Astrocyte of the cerebellum (primary cell): ENCODE measurements at places on chromosomes 7 and 10.

DNA sequence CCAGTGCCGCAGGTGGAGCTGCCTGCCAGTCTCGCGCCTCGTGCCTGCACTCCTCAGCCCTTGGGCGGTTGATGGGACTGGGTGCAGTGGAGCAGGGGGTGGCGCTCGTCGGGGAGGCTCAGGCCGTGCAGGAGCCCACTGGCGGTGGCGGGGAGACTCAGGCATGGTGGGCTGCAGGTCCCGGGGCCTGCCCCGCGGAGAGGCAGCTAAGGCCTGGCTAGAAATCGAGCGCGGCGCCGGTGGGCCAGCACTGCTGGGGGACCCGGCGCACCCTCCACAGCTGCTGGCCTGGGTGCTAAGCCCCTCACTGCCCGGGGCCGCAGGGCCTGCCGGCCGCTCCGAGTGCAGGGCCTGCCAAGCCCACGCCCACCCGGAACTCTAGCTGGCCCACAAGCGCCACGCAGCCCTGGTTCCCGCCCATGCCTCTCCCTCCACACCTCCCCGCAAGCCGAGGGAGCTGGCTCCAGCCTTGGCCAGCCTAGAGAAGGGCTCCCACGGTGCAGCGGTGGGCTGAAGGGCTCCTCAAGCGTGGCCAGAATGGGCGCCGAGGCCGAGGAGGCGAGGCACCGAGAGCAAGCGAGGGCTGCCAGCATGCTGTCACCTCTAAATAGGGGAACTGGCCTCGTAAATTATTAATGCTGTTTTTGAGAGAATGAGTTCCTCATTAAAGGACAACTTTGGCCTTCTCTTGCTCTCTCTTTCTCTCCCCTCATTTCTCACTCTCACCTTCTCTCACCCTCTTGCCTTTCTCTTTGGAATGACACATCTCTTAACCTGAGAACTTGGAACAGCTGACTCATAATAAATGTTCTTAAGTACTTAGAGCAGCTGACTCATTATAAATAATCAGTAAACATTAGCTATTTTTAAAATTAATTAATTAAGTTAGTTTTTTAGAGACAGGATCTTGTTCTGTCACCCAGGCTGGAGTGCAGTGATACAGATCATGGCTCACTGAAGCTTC lies 4.9 kb downstream of the ACADSB start:
- no peak for DNase-seq

DNA sequence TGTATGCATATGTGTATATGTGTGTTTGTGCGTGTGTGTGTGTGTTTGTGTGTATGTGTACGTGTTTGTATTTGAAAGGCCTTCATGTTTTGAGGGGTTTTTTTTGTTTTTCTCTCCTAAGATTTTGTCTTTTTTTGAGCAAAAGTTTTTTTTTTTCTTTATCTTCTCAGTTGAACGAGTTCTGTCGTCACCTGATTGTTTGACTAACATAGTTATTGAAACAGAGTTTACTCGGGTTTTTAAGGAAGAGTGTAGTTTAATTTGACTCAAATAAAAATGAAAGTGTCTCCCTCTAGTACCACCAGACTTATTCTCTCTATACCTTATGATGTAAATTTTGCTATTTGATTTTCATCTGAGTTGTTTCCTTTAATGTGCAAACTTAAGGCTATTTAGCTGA lies 73.5 kb downstream of the ST8SIA6 start:
- no peak for DNase-seq

DNA sequence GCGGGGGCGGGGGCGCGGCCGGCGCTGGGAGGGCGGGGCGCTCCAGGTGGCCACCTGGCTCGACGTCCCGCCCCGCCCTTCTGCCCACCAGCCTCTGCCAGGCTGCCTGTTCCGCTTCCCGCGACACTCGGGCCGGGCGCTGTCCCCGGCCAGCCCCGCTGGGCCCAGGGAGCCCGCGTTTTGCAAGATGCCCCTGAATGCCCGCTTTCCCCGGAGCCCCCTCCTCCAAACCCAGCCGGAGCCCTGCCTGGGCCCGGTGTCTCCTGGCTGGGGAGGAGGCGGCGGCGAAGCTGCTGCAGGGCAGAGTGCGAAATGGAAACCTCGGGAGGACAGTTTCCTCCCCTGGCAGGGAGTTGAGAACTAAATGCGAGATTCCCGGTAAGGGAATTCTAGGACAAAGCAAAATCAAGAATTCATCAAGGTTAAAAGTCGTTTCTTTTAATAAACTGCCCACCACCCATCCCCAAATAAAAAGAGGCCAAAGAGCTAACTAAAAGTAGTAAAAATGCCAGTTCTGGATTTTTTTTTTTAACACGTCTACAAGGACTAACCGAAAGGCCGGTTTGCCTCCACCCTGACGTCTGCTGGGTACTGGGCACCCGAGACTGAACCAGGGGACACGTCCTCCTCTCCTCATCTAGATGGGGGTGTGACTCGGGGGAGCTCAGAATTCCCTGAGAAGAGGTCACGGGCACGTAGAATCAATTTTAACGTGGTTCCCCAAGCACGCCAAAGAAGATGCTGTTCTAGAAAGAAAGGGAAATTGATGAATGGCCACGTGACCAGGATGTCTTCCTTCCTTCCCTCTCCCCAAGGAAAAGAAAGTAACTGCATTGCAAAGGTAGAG lies 200.4 kb upstream of the NFE2L3 start:
- DNase-seq: no peak

DNA sequence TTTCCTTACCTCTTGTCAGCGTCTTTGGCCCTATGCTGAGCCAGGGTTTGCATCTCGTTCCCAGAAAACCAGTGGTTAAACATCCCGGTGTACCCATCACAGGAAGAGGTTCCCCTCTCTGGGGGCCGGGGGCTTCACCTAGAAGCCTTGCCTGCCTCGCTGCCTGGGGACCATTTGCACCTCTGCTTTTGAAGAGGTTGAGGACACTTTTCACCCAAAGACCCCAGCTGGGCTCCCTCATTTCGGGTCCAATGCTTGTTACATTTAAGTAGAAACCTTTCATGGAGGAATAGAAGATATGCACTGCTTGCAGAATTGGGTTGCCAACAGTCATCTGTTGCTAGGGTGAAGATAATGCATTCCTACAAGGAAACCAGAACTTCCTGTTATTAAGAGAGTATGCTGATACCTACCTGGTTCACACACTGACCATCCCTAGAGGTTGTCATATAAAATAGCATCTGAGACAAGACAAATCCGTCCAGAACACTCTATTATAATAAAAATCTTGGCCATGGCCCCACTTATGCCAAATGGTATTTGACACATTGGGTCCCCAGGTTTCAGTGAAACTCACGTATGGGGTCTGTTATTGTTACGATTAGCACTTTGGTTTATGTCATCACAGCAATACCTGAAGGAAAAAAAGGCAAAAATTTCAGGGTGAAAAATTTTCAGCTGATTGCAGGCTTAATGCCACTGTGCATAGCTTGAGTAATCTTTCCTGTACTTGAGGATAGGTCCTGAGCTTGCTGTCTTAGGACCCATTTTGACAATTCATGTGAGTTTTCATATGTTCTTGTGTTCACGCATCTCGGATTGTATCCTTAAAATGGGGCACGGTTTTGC lies 917 bp downstream of the ZNF365 start:
- peak; percentile 12 for DNase-seq

DNA sequence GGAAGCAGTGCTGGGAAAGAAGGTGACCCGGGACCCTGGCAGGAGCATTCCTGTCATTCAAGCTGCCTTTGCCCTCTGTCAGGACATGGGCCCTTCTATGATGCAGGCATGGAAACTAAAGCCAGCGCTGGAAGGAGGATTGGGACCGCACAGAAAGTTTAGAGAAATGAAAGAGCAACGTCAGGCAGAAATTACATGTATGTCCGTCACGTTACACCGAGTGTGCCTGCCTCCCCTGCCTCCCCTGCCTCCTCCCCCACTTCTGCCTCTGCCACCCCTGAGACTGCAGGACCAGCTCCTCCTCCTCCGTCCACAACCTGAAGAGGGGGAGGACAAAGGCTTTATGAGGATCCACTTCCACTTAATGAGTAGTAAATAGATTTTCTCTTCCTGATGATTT lies 13.9 kb upstream of the PWWP2B start:
- no peak for DNase-seq

DNA sequence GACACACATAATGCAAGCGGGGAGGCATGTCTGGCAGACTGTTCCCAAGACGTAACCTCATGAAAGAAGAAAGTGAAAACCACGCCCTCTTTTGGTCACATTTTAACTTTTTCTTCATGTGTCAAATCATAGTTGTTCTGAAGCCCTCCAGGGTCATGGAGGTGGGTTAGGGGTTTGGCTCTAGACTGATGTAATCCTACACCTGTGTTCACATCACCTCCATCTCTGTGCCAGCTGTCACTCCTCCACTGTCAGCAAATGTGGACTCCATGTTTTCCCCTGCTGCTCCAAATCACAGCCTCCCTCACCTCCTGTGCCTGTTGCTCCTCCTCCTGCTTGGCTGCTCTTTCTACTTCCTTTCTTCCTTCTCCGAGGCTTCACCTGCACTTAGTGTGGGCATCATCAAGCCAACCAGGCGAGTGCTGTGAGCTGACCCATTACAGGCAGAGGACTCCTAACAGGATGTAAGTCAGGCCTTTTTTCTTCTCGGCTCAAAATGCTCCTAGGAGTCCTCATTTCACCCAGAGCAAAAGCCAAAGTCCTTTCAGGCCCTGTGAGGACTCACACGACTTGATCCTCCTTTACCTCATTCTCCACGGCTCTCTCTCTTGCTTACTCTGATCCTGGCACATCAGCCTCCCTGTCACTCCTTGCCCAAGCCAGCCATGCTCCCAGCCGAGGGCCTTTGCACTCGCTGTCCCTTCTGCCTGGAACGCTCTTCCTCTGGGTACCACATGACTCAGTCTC lies 66.4 kb upstream of the IFRD1 start:
- DNase-seq: no peak

- peak; percentile 28 for DNase-seq
Observed at GRCh38 chr7:134420424-134421125, 38.3 kb downstream of the AKR1B1 start.

- DNase-seq: no peak
Observed at GRCh38 chr10:114821915-114822443, 399 bp downstream of the FHIP2A start.

DNA sequence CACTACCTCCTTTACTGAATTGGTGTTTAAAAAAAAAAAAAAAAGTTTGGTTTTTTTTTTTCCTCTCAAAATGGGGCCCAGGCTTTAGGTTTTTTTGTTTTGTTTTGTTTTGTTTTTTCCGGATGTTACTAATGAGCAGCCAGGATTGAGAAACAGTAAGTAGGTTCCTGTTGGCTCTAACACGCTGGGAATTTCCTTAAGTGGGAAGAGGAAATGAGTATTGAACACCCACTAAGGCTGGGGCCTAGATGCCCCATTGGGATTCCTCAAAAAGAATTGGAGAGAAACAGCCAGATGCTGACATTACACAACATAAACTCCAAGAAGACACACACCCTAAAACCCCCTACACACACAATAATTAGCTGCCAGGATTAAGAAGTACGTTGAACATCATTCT lies 102.2 kb upstream of the NANOS1 start:
- DNase-seq: no peak

GRCh38 chr7:44622342-44623151 lies 16.1 kb downstream of the OGDH start:
- DNase-seq: no peak

DNA sequence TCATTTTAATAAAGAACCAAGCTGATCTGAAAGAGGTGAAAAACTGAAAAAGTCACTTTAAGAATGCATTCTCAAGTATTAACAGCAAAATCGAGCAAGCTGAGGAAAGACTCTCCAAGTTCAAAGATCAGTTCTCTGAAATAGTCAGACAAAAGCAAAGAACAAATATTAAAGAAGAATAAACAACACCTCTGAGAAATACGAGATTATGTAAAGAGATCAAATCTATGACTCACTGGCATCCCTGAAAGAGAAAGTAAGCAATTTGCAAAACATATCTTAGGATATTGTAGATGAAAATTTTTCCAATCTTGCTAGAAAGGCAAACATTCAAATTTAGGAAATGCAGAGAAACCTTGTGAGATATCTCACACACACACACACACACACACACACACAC lies 138.4 kb upstream of the HGF start:
- DNase-seq: no peak

GRCh38 chr10:22252224-22252800 lies 34.5 kb upstream of the EBLN1 start:
- no peak for DNase-seq

DNA sequence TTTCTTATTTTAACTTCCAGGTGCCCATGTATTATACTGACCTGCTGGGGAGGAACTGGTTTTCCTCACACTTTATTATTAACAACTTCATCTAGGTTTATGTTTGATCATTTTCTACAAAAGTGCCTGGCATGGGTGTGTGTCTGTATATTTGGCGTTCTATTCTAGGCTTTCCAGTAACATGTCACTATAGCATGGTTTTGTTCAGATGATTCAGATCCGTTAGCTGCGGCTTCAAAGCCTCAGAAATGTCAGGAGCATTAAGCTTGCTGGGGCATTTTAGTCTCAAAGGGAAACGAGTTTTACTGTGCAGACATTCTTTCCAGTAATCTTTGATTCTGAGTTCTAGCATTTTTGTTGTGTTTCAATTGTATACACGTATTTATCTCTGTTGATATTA lies 2.3 kb downstream of the INPP5A start:
- DNase-seq: peak; percentile 37

DNA sequence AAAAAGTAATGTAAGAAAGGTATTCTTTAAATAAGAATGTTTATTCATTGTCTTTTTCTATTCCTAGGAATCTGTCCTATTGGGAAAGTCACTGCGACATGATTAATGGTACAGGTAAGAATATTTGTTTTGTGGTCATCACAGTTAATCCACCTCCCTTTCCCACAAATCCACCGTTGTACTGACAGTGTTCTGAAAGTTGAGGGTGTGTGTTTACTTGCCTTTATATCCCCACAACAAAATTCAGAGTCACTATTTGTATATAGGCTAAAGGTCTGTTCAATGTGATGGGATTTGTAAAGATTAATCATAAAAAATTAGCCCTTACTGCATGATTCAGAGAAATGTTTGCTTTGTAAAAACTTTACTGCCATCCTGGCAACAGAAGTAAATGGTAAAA lies 27.9 kb downstream of the CD36 start:
- DNase-seq: no peak

DNA sequence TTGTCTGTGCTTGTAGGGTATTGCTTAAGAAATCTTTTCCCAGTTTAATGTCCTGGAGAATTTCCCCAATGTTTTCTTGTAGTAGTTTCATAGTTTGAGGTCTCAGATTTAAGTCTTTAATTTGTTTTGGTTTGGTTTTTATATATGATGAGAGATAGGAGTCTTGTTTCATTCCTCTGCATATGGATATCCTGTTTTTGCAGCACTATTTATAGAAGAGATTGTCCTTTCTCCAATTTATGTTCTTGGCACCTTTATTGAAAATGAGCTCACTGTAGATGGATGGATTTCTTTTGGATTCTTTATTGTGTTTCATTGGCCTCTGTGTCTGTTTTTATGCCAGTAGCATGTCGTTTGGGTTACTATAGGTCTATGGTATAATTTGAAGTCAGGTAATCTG lies 20.2 kb downstream of the ADIRF start:
- no peak for DNase-seq
